ENCODE measurements at places on chromosomes 2 and 18.

DNA sequence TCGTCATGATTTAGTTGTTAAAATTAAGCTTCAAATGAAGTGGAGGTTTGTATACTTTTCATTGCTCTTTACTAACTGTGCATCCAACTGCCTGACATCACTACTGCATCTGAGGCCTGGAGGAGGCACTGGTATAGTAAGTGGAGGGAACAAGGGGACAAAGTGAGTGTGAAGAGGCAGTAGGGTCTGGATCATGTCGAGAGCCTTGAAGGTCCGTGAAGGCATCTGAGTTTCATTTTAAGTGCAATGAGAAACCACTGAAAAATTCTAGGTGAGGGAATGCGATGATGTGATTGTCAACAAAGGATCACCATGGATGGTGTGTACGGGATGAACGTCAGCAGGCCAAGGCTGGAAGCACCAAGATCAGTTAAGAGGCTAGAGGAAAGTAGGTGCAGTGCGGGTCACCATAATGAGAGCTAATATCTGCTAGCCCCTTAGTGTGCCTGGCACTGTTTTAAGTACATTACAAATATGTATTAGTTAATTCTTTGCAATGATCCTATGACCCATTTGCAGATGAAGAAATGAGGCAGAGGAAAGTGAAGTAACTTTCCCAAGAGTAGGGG, 96.1 kb downstream of the CABYR start:
- DNase-seq = no peak

- no peak for DNase-seq
These were observed 39.3 kb downstream of the RPL31 start for GRCh38 chr2:101041413-101041812.

GRCh38 chr2:107323946-107324565, 438.1 kb upstream of the ST6GAL2 start:
- no peak for DNase-seq

DNA sequence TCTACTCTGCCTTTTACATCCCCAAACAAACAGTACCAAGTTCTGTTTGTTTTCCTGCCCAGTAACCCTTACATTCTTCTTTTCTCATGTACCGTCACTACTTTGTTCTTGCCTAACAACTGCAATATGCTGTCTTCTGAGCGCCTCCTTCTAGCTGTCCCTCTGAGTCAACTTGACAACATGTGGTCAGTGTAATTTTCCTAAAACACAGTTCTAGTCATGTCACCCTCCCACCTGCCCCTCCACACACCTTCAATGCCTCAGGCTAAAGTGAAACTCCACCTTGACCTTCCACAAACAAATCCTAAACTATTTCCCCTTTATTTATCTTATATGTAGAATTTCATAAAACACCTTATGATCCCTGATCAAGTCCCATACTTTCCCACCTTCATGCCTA, 124.6 kb upstream of the CD302 start:
- no peak for DNase-seq

DNA sequence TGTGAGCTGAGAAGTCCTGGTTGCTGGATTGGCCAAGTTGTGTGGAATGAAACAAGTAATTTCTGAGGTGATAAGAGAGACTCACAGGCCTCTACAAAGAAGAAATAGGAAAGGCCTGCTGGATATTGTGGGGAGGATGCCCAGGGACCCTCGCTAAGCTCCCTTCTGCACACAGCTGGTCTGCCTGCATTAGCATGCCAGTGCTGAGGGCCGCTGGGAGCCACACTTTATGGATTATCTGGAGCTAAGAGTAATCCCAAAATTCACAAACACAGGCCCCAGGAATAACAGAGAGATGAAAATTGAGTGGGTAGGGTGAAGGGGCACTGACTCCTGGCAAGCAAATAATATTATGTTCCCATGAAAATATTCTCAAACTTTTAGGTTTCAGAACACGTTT, 114.9 kb upstream of the SIX3 start:
- DNase-seq = peak; percentile 26

GRCh38 chr18:63150326-63150725, 169.2 kb downstream of the BCL2 start:
- no peak for DNase-seq

- no peak for DNase-seq
These were observed 314.1 kb downstream of the CYRIA start for GRCh38 chr2:16351541-16351940.

GRCh38 chr18:13710414-13710831, 15.9 kb downstream of the FAM210A start:
- DNase-seq = no peak

DNA sequence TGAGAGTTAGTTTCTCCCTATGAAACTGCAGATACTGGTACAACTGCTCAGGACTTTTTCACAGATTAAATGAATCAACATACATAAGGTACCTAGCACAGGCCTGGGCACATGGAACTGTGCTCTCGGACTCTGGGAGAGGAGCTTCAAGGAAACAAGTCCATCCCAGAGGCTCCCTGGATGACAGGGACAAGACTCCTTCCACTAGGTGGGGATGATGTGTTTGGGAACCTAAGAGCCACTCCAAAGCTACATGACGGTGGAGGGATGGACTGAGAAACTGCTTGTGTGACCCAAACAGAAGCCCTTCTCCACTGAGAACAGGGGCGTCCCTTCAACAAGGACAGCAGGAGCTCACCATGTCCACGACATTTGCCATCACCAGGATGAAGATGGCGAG, 37.1 kb downstream of the CENPO start:
- DNase-seq = no peak

- peak; percentile 97 for DNase-seq
These were observed 174.6 kb downstream of the NCK2 start for GRCh38 chr2:105919191-105919811.

- no peak for DNase-seq
These were observed 294.4 kb upstream of the MC4R start for GRCh38 chr18:60667016-60667415.

DNA sequence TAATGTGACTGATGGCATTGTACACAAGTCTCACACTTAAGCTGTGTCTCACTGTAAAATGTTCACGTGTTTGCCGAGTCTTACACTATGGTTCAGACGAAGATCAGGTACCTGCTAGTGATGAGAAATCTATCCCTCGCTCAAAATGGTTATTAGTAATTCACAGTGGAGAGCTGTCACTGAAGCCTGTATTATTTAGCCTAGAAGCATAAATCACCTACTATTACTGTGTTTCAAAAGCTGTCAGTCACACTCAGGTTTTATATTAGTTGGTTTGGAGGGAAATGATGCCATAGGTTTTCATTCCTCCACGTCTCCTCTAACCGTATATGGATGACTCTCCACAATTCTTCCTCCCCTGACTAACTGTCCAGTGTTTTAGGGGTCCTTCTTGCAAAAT, 292.4 kb upstream of the ZEB2 start:
- no peak for DNase-seq

GRCh38 chr2:158457826-158458616, 1.3 kb downstream of the PKP4 start:
- DNase-seq = peak; percentile 78

- DNase-seq = no peak
These were observed 155.0 kb downstream of the EIPR1 start for GRCh38 chr2:3222636-3223035.

- no peak for DNase-seq
These were observed 32.3 kb upstream of the MEP1B start for GRCh38 chr18:32157580-32157979.

DNA sequence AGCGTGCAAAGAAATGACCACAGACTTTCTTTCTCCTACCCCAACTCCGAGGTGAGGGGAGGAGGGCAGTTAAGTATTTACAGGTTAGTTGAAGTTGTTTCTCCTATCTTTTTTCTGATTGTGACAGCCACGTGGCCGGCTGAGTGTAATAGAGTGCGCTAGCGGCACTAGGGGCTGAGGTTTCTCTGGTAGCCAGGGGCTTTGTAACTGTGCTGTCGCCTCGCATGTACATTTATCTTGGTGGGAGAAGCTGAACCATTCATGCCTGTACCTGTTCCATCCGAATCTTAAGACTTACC, 214.1 kb upstream of the STON1 start:
- DNase-seq = peak; percentile 66

DNA sequence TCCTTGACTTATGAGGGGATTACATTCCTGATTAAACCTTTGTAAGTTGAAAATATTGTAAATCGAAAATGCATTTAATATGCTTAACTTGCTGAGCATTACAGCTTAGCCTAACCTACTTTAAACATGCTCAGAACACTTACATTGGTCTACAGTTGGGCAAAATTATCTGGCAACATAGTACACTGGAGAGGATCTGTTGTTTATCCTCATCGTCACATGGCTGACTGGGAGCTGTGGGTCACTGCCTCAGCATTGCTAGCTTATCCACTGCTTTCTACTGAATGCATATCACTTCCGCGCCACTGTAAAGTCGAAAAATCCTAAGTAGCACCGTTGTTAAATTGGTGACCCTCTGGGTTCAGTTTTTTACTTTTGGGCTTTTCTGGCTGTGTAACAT, 13.7 kb downstream of the PMS1 start:
- no peak for DNase-seq

DNA sequence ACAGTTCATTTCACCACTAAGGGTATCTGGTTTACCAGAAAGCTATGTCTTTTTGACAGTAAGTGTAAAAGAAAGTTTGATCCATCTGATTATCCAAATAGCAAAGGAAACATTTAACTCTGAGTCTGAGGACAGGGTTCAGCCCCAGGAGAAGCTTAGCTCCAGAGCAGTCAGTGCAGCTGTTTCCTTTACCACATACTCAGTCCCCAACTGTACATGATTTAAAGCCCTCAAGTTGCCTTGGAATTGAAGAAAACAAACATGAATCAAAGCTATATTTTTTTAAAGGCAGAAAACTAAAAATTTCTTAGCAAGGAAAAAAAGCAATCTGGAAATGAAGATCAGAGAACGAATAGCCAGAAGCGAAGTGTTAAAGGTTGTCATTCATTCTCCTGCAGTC, 746.0 kb downstream of the METTL4 start:
- no peak for DNase-seq

GRCh38 chr18:34196256-34196655, 28.5 kb downstream of the NOL4 start:
- DNase-seq = no peak

- DNase-seq = no peak
These were observed 227.5 kb downstream of the TTC32 start for GRCh38 chr2:19674051-19675002.

DNA sequence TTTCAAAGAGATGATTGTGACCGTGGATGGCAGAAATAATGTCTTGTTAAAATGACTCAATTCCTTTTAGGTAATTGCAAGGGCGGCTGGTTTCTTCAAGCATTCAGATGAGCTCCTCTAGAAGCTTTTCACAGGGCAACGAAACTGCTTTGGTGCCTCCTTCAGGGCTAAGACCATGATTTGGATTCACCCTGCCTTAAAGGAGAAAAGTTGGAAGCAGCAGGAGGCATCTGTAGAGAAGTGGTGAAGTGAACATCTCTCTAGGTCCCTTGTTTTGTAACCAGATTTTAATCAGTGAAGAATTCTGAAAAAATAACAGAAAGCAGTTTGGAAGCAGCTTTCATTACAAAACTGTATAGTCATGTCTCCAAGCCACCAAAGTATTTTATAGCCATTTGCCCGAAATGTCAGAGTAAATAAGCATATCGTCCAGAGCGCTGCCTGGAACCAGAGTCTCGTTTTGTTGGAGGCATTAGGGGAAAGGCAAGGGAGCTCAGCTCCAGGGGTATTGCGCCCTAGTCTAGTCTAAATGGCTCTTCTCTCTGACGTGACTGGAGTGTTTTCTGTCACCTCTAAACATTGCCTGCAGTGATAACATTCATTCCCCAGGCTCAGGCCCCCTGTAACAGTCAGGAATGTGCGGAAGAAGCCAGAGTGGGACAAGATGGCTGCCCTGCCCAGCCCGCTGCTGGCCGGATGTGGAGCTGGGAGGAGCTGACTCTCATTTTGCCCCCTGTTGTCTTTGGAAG, 57.8 kb upstream of the ITGB6 start:
- DNase-seq = no peak

DNA sequence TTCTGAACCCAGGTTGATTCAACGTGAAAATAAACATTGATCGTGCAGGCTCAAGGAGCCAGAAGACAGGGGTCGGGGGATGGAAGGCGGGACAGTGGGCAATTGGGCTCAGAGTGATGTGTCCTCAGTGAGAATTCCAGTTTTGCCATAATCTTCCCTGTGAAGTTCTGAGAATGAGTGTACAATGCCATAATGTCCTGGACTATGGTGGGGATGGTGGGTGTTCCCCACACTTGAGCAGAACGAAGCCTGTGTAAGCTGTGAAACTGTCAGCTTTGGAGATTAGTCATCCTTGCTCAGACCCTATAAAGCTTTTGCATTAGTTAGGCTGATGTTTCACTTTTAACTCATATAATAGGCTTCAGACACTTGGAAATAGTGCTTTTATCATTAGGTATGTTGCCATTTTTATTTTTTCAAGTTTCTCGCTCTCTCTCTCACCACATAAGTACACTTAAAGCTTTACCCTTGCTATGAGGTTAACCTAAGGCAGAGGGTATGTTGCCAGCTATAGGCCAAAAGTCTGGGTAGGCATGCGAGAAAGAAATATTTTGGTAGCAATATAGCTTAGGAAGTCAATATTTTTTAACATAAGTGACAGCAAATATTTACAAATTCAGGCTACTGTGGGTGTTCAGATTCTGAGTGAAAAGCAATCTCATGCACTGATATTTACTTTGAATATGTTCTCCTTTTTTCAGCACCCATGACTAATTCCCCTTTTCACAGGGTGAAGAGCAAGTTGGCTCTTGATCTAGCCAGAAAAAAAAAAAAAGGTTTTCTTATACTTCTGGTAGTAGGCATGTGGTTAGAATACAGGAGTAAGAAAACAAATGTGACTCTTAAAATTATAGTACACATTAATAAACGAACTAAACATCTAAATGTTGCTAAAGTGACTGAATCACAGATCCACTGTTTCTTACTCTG, 47.2 kb downstream of the CDC42EP3 start:
- DNase-seq = peak; percentile 57

DNA sequence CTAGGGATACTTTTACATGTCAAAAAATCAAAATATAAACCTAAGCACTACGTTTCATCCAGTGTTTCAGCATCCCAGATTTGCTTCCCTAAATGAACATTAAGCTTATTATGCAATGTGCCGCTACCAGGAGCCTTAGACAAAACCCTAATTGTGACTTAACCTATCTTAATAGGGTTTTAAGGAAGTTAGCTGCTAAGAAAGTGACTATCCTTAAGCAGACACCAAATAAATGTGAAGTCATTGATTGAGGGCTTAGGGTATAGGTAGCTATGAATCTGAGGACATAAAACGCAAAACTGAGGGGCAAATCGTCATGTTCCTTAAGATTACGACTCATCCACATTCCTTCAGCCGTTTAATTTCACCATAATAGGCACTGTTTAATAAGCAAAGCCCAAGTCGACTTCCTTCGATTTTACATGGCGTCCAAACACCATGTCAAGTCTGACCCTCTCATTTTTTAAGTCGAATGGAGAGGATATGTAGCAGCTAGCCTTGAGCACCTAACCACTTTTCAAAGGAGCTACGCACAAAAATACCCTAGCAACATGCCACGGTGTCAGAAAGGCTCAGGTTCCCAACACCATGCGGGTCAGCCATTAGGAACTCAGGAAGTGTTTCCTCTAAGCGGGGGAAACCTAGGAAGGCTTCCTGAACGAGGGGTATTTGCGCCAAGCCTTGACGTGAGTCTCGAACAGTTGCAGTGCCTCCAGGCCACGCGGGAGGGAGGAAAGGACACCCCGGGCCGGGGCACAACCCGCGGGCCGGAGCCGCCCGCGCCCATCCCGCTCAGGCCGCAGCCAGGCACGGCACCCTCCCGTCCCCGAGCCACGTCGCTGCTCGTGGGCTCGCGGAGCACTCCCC, 1.0 kb downstream of the HDLBP start:
- DNase-seq = no peak

GRCh38 chr2:45554073-45554741, 56.9 kb downstream of the SRBD1 start:
- no peak for DNase-seq

GRCh38 chr2:171652416-171652785, 34.9 kb upstream of the DYNC1I2 start:
- no peak for DNase-seq

Measured in SJCRH30 (cell line).